T-helper 2 cell (primary cell): ENCODE measurements at places on chromosomes 11 and 22.

- DNase-seq: no peak
These were observed 12.8 kb upstream of the OSBPL5 start for GRCh38 chr11:3177931-3178330.

DNA sequence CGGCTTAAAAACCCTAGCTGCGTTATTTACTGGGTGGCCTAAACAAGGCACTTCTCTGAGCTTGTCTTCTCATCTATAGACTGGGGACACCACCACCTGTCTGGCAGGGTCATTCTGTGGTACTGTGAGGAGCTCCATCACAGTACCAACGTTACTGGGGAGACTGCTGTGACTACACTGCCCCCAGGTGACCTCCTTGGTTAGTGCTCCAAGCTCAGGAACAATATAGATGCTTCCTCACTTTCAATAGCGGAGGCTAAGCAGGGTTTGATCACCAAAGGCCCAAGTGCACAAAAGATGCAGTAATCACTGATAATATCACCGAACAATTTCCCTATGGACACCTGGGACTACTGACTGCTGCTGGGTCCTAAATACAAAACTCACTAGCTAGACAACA lies 18.8 kb downstream of the PRPF19 start:
- DNase-seq: no peak

- no peak for DNase-seq
These were observed 85.4 kb downstream of the ATXN10 start for GRCh38 chr22:45757068-45757467.

DNA sequence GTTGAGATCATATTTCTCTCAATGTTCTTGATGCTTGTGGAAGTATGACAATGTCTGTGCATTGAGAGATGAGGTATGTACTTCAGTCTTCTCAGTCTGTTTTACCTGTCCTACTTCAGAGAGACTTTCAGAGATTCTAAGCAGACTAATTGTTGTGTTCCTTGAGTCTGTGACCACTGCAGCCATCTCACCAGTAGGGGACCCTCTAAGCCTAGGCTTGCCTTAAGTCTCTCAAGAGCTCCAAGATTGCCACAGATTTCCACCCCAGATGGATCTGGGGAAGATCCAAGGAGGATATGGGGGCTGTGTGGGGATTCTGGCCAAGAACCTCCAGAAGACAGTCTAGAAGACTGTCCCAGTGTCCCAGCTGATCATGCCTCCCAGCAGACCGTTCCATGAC lies 179.9 kb upstream of the PLET1 start:
- no peak for DNase-seq

- DNase-seq: no peak
These were observed 13.3 kb upstream of the NRIP3 start for GRCh38 chr11:9016916-9017642.

- no peak for DNase-seq
These were observed 44.7 kb upstream of the RTL6 start for GRCh38 chr22:44542561-44543222.

DNA sequence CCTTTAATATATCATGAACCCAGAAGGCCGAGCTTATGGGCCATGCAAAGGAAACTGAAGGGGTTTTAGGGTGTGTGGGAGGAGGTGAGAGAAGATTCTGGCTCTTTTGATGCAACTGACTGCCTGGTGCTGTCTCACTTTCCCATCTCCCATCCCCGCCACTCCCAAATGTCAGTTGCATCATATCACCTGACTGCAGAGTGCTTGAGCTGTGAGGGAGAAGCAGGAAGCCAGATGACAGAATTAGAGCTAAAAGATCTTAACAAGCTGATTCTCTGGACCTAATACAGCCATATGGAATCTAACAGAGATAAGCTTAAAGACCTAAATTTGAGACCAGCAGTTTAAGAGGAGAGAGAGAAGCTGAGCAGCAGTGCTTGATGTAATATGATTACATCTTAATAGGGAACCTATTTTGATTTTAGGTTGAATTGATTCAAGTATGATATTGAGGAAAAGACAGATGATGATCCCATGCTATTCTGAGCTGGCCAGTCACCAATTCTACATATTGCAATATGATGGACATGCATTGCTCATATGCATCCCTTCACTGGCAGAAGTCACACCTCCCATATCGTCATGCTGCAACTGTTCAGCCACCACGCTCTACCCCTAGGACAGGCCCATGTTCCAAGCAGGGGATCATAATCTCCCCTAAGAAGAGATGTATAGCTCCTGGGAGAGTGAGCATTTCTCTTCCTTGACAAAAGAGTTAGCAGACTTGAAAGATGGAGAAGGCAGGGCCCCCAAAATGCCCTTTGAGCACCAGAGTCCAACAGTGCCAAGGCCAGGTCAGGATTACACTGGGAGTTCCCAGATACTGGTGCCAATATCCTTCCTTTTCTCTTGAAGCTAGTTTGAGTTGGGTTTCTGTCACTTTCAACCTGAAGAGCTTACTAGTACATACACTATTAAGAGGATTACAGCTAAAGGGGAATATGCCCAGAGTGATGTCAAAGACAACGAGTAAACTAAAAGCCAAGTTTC lies 44.9 kb downstream of the PLEKHA7 start:
- no peak for DNase-seq

DNA sequence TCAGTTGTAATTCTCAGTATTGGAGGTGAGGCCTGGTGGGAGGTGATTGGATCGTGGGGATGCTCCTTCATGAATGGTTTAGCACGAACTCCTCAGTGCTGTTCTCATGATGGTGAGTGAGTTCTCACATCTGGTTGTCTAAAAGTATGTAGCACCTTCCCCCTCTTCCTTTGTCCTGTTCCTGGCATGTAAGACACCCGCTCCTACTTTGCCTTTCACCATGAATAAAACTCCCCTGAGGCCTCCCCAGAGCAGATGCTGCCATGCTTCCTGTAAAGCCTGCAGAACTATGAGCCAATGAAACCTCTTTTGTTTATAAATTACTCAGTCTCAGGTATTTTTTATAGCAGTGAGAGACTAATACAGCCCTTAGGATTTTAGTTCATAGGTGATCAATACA lies 191.5 kb downstream of the MAML2 start:
- DNase-seq: no peak

DNA sequence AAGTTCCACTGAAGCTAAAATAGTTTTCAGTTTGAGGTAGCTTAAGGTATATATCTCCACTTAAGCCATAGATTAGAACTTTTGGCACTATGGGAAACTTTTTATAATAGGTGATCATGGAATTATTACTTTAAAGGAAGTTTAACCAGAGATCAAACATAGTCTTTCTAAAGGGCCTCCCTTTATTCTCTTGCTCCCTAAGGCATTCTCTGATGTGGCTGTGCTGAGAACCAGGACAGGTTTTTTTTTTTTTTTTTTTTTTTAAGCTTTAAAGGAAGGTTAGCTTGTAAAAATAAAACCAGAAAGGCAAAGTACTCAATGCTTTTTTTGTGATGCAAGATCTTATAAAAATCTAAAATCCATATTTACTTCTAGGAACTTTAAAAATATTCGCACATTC lies 2.9 kb upstream of the MRPL48 start:
- DNase-seq: no peak

DNA sequence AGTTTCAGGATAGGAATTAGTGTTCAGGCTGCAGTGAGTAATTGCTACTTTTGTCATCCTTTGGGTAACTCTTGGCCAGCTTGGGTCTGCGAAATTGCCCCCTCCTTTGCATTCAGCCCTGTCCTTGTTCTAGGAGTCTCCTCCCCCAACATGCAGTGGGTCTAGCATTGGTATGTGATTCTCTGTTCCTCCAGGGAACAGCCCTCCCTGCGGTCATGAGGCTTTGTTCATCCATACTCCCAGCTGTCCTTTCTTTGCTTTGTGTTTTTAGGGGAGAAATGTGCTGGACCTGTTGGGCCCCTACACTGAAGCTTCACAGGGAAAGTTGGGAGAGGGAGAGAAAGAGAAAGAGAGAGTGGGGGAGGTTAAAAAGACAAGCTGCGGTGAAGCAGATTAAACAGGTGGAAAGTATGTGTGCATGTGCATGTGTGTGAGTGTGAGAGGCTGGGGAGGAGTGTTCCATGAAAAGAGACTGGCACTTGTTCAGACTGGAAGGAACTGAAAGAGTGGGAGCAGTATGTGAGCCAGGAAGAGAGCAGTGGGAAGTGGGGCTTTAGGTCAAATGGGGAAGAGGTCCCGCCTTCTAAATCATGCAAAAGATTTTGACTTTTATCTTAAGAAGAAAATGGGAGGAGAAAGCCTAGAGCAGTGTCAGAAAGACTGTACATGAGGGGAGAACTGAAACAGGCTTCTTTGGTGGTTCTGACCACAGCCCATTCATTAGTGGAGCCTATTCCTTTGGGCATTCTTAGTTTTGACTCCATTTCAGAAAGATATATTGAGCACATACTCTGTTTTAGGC lies 17.9 kb upstream of the SESN3 start:
- DNase-seq: no peak

- DNase-seq: no peak
These were observed 36.1 kb downstream of the ARHGEF12 start for GRCh38 chr11:120372296-120372695.

DNA sequence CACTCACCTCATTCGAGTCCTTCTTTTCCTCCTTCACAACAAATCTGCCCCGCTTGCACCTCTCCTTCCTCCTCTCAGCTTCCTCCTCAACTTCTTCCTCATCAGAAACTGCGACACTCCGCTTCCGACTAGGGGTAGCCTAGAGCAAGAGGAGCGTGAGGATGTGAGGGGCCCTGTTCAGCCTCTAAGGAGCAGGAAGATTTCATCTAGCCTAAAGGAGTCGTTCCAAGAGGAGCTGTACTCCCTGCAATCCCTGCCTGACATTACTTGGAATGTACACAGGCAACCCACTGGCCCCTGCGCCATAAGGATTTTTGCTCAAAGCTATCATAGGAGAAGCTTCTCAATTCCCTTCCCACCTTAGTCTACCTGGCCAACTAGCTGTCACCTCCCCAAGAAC lies 34.5 kb downstream of the MORC2 start:
- DNase-seq: no peak

- no peak for DNase-seq
These were observed 8.9 kb downstream of the MTMR2 start for GRCh38 chr11:95915051-95915450.

- DNase-seq: no peak
These were observed 103.5 kb downstream of the MICAL2 start for GRCh38 chr11:12213883-12214282.

DNA sequence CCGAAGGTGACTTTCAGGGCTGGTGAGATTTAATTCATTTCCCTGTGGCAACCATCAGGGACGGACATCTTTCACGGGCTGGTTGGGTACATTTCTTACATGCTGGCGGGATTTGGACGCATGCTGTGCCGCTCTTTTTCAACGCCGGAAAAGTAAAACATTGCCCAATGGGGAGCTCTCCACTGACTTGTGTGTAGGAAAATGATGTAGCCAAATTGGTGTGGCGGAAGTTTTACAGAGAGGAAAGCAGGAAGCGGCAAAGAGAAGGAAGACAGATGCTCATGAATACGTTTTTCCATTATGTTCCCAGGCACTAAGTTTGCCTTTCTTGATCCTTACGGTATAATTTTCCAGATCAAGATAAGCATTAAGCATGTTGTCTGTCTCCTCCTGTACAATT lies 375.8 kb downstream of the NTM start:
- no peak for DNase-seq

DNA sequence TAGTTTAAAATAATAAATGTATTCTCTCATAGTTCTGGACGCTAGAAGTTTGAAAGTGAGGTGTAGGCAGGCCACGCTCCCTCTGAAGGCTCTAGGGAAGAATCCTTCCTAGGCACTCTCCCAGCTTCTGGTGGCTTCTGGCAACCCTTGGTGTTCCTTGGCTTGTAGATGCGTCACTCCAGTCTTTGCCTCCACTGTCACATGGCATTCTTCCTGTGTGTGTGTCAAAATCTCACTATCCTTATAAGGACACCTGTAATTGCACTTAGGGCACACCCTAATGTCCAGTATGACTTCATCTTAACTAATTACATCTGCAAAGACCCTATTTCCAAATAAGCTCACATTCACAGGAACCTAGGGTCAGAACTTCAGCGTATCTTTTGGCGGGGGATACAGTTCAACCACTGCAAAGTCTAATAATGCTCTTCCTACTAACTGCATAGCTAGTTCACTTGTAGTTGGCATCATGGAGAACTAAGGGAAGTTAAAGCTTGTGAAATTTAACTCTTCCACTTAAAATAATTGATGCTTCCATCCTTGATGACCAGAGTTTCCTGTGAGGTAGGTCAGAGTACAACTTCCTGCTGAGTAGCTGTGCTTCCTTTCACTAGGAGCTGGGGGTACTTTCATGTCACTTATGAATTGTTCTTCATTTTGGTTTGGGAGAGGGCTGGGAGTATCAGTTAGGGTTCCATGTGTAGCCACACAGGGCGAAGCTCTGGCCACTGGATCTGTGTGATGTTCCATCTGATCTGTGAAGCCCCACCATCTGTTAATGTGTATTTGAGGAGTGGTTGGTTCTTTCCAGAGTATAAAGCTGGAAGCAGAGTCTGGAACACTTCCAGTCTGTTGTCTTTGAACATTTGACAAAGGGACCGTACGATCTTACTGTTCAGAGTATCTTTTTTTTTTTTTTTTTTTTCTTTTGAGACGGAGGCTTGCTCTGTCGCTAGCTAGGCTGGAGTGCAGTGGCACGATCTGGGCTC lies 10.5 kb downstream of the YWHAH start:
- no peak for DNase-seq

DNA sequence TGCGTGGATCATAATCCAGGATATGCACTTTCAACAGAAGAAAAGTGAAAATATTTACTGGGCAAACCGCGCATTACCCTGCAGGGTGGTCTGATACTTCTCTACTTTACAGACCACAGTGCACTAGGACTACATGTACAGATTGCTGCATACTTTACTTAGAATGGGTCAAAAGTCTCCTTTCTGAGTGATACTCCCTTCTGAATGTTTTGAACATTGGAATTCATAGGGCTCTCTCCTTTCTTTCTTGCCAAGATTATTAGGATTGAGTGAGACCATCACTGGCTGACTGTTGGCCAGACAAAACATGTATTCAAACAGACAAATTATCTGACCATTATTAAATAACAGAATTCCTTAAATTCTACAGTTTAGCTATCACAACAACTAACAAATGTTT lies 6.6 kb upstream of the FIBIN start:
- DNase-seq: no peak

GRCh38 chr11:66287889-66288670 lies 863 bp downstream of the YIF1A start:
- no peak for DNase-seq

DNA sequence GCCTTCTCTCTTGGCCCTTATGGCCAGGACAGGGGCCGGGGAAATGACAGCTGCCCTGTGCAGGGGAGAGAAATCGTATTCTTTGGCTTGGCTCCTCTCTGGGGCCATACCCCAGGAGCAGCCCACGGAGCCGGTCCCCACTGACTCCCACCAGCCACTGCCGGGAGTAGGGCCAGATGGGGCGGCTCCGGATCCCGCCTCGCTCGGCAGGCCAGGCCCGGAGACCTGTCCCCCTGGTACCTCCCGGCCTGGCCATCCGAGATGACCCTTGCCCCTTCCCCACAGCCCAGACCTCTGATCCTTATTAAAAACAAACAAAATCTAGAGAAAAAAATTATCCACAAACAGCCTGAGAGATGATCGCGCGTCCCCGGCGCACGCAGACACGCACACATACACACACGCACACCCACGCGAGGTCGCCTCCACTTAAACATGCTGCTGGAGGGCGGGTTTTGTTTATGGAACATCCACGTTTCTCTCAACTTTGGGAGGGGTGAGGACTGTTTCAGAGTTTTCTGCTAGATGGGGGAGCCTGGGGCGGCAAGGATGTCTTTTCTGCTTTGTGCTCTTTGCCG lies 59.1 kb downstream of the IGLL1 start:
- no peak for DNase-seq

GRCh38 chr11:59193587-59194130 lies 19.1 kb downstream of the MPEG1 start:
- no peak for DNase-seq

GRCh38 chr11:70614034-70614681 lies 215.8 kb downstream of the CTTN start:
- no peak for DNase-seq

GRCh38 chr11:55902308-55902707 lies 12.1 kb downstream of the OR5W2 start:
- no peak for DNase-seq
